ENCODE measurements at places on chromosomes 11 and 22. TPM values are rescaled to one million over a fixed set of nuclear protein-coding genes. Genes with fewer than 3 reads are reported as not detected.

MYBPC3 gene
- not detected for total RNA-seq

RNASEH2C gene
- 16.5 TPM for total RNA-seq

- no peak for ATAC-seq
Measured at GRCh38 chr11:12007230-12007593, 1.2 kb downstream of the DKK3 start.

- peak; percentile 74 for ATAC-seq
Measured at GRCh38 chr11:12182676-12183541, 72.5 kb downstream of the MICAL2 start.

- ATAC-seq, result peak; percentile 45
Measured at GRCh38 chr22:50306753-50307749, at the start of gene PLXNB2. Gene PLXNB2, minus strand, starts transcription at chr22:50307646. Its CDS starts 17,062 bp downstream, at chr22:50290584.

GRCh38 chr22:40116496-40117200 lies 61.1 kb upstream of the TNRC6B start:
- no peak for ATAC-seq

- no peak for ATAC-seq
Measured at GRCh38 chr11:57647372-57647771, 2.3 kb downstream of the YPEL4 start.

- no peak for ATAC-seq
Measured at GRCh38 chr11:69523453-69523852, 42.0 kb downstream of the LINC01488 start.

DNA sequence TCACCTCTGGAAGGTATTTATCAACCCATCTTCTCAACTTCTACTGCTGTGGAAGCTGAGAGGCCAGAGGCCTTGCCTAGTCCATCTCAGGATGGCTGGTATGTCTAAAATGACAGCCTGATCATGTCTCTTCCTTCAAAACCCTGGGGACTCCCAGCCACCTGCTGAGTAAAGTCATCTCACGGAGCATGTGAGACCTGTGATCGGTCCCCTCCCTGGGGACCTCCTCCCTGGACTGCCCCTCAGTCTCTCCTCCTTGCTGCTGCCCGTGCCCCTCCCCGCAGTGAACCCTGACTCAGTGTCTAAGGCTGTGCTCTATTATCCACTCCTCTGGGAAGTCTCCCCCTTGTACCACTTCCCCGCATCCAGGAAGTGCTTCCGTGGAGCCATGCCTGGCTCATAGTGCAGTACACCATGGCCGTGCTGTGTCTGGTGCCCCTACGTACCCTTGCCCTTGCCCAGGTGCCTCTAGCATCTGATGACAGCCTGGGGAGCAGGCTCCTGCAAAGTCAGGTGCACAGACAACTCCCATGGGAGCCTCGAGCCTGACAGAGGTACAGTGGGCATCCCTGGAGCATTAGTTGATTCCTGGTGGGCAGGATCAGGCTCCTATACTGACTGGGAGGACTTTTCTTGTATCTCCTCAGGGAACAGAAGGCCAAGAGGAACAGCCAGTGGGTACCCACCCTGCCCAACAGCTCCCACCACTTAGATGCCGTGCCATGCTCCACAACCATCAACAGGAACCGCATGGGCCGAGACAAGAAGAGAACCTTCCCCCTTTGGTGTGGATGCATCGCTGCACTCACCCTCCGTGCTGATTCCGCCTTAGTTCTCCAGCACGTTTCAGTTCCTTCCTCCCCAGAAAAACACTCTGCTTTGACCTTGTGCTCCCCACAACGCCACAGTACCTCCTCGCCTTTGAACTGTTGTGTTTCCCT lies 13.8 kb downstream of the SMARCB1 start:
- no peak for ATAC-seq

DNA sequence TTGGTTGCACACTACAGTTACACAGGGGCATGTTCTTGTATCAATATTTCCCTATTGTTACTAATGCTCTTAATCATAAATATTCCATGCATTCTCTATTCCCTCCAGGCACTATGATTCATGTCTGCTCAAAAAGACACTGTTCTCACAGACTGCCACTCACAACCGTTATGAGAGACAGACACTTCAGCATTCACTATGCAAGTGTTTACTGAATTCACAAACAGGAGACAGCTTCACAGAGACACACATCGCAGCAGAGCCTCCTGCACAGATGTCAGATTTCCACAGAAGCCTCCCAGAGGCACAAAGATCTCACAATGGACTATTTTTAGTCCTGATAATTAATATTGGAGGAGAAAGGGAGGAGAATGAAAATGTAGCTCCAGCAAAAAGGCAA lies 930.4 kb downstream of the OPCML start:
- ATAC-seq, result peak; percentile 51

Data from motor neuron (in vitro differentiated cells).